ENCODE measurements at places on chromosomes 7 and 10. TPM values are rescaled to one million over a fixed set of nuclear protein-coding genes. Genes with fewer than 3 reads are reported as not detected.

DNA sequence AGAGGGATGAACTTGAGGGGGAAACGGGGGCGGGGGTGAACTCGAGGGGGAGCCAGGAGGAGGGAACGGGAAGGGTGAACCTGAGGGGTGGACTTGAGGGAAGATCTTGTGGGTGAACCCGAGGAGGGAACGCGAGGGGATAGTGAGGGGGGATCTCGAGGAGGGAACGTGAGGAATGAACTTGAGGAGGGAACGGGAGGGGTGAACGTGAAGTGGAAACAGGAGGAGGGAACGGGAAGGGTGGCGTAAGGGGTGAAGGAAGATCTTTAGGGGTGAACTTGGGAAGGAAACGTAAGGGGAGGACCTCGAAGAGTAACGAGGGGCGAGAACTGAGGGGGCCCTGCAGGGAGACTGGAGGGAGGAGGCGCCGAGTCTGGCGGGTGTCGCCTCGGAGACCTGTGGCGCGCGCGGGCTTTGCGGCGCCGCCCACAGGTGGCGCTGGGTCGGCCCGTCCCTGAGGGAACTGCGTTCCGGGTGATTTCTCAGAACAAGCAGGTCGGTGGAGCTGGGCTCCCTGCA lies 651 bp downstream of the MYO3A start:
- H3K27ac ChIP-seq: no peak overlapping the region
- H3K4me3 ChIP-seq: peak overlapping the region; percentile 17
- peaks cover 30% of the 10 kb centered on the region for H3K27me3 ChIP-seq
- no peaks in the 10 kb centered on the region for H3K4me1 ChIP-seq
- no peaks in the 10 kb centered on the region for H3K36me3 ChIP-seq
- no peak for DNase-seq

- H3K36me3 ChIP-seq: peaks cover 5% of the 10 kb centered on the region
- no peak overlapping the region for H3K4me3 ChIP-seq
- H3K27ac ChIP-seq: no peak overlapping the region
- H3K4me1 ChIP-seq: peaks cover 49% of the 10 kb centered on the region
- H3K27me3 ChIP-seq: peaks cover 4% of the 10 kb centered on the region
- DNase-seq: no peak
Measured at GRCh38 chr10:48803801-48804584, 119.3 kb downstream of the WDFY4 start.

SFRP4 gene
- not detected for total RNA-seq

GIMAP4 gene
- total RNA-seq: 84.2 TPM

GRCh38 chr7:107408349-107408748 lies 61.5 kb upstream of the GPR22 start:
- H3K4me3 ChIP-seq: no peak overlapping the region
- peaks cover 20% of the 10 kb centered on the region for H3K36me3 ChIP-seq
- no peak for DNase-seq
- no peaks in the 10 kb centered on the region for H3K27me3 ChIP-seq

- no peak overlapping the region for H3K4me3 ChIP-seq
- H3K27ac ChIP-seq: no peak overlapping the region
- H3K36me3 ChIP-seq: no peaks in the 10 kb centered on the region
- H3K27me3 ChIP-seq: no peaks in the 10 kb centered on the region
- no peaks in the 10 kb centered on the region for H3K4me1 ChIP-seq
Measured at GRCh38 chr7:158374586-158374985, 213.0 kb downstream of the PTPRN2 start.

All from activated T-helper 1 cell treated with anti-CD3 and anti-CD28 coated beads, Interleukin-12 subunit alpha, Interleukin-12 subunit beta, Interleukin-2, Interleukin-4 antibody, amounts not matched to agents 30 ng/mL and 10 ng/mL and 1 ng/mL, durations not matched to agents 14 hours and 24 hours and 36 hours (primary cell).